Kidney epithelial cell (primary cell): ENCODE measurements at places on chromosomes 7 and 10. TPM values are rescaled to one million over a fixed set of nuclear protein-coding genes. Genes with fewer than 3 reads are reported as not detected.

GRCh38 chr10:23095966-23096801, 805 bp downstream of the MSRB2 start:
- peak; percentile 5 for DNase-seq

DNA sequence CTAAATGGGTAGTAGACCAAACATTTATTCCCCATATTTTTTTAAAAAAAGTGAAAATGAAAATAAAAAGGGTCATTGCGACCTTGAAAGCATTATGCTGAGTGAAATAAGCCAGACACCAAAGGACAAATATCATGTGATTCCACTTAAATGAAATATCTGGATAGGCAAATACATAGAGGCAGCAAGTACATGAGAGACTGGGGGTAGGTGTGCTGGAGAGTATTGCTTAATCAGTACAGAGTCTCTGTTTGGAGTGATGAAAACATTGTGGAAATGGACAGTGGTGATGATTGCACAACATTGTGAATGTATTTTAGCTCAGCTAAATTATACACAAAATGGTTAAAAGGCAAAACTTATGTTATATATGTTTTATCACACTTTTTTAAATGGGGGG, 169.4 kb downstream of the AKR1D1 start:
- no peak for DNase-seq

GRCh38 chr10:79348640-79348988, 1.3 kb downstream of the PPIF start:
- DNase-seq = no peak

The GJD4 gene
- total RNA-seq = not detected in 2 replicates

The MYL10 gene
- total RNA-seq = not detected in 2 replicates

DNA sequence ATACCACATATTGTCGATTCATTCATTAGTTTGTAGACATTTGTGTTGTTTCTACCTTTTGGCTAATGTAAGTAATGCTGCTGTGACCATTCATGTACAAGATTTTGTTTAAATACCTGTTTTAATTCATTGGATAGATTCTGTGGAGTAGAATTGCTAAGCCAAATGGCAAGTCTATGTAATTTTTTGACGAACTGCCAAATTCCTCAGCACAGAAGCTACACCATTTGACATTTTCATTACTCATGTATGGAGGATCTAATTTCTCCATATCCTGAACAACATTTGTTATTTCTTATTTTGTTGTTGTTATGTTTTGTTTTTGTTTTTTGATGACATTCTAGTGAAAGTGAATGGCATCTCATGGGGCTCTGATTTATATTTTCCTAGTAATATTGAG, 1351.3 kb upstream of the SORCS1 start:
- no peak for DNase-seq

- no peak for DNase-seq
Measured at GRCh38 chr10:69842020-69842419, 40.3 kb downstream of the COL13A1 start.

DNA sequence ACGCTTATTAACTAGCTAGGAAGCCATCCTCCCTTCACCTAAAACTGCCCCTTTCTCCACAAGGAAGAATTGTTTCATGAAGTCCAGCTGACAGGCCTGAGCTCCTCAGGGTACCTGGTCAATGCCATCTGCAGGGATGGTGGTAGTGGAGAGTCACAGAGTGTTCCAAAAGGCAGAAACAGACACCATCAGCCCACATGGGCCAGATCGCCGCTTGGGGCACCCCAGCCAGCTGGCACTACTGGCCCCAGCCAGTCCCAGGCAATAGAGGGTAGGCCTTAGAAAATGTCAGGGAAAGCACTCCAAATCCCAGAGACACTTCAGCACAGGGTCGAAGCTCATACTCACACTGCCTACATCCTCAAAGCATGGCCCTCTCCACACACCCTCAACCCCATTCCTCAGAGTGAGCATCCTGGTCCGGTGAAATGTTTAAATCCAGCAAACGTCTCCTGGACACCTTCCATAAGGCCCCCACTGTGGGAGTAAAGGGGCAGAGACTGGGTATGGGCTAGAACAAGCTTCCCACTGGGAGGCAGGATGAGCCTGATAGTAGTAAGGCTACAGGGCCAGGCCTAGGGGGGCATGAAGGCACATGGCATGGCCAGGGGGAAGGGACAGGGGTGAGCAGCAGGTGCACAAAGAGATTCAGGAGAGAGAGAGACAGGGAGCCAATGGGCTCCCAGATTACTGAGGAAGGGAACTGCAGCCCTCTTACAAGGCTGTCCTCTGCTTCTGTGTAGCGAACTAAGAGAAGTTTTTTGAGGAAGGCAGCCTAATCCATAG, 1.9 kb downstream of the LRRC20 start:
- no peak for DNase-seq

GRCh38 chr10:28240400-28240799, 62.5 kb downstream of the MPP7 start:
- no peak for DNase-seq

The GATAD1 gene
- total RNA-seq = 30.5 and 37.5 TPM in 2 replicates

The CALHM3 gene
- total RNA-seq = not detected in 2 replicates

The TMEM225B gene
- 0.27 TPM in 1 of 2 replicates, not detected in the other for total RNA-seq

The DYDC2 gene
- 0.14 and 3.0 TPM in 2 replicates for total RNA-seq

DNA sequence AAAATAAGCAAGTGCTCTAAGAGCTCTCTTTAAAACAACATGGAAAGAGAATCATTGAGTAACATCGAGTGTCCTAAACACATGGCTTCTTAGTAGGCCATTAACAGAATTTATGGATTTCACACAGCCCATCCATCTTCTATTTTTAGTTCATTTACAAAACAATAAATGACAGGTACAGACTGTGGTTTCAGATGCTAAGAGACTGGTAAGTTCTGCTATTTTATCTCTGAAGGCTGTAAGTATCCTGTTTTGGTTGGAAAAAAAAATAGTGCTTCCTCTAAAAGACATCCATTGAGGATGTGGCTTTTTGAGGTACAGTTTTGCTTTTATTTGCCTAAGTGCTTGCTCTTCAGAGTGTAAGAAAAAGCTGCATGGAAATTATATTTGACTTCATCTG, 27.4 kb upstream of the GNAI1 start:
- no peak for DNase-seq

DNA sequence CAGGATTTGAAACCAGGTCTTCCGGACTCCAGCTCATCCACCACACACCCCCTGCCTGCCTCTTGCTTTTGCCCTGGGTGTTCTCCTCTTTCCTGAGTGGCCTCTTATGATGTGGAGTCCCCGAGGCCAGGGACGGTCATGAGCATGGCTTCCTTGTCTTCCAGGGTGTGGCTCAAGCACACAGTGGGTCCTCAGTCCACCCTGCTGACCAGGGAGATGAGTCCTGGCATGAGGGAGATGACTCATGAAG, 32.8 kb downstream of the DNAJB12 start:
- no peak for DNase-seq

- DNase-seq = no peak
Measured at GRCh38 chr10:84204122-84204521, 9.8 kb downstream of the CDHR1 start.

GRCh38 chr10:73999703-74000102, 1.8 kb downstream of the VCL start:
- no peak for DNase-seq

GRCh38 chr7:95688931-95689495, 83.3 kb upstream of the DYNC1I1 start:
- DNase-seq = no peak

DNA sequence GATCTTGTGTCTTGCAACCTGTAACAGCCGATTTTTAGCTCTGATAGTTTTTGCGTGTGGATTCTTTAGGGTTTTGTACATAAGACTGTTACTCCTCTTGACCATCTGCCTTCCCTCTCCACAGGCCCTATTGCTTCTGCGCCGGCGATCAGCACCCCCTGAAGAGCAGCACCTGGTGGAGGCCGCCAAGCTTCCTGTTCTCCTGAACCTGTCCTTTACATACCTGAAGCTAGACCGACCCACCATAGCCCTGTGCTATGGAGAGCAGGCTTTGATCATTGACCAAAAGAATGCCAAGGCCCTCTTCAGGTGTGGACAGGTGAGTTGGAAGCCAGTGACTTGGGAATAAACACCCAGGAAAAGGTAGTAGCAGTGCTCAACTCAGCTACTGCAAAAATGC, 12.6 kb downstream of the FKBP6 start:
- DNase-seq = no peak

- DNase-seq = no peak
Measured at GRCh38 chr7:90216080-90216674, 4.6 kb downstream of the STEAP2 start.

- DNase-seq = no peak
Measured at GRCh38 chr10:36494371-36494770, 631.0 kb upstream of the ANKRD30A start.

DNA sequence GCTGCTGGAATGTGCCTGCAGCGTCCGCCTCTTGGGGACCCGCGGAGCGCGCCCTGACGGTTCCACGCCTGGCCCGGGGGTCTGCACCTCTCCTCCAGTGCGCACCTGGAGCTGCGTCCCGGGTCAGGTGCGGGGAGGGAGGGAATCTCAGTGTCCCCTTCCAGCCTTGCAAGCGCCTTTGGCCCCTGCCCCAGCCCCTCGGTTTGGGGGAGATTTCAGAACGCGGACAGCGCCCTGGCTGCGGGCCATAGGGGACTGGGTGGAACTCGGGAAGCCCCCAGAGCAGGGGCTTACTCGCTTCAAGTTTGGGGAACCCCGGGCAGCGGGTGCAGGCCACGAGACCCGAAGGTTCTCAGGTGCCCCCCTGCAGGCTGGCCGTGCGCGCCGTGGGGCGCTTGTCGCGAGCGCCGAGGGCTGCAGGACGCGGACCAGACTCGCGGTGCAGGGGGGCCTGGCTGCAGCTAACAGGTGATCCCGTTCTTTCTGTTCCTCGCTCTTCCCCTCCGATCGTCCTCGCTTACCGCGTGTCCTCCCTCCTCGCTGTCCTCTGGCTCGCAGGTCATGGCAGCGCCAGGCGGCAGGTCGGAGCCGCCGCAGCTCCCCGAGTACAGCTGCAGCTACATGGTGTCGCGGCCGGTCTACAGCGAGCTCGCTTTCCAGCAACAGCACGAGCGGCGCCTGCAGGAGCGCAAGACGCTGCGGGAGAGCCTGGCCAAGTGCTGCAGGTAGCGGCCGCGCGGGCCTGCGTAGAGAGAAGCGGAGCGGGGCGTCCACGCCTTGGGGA, 645 bp downstream of the SLC26A4 start:
- DNase-seq = no peak

- no peak for DNase-seq
Measured at GRCh38 chr10:82267960-82268359, 393.0 kb downstream of the NRG3 start.

DNA sequence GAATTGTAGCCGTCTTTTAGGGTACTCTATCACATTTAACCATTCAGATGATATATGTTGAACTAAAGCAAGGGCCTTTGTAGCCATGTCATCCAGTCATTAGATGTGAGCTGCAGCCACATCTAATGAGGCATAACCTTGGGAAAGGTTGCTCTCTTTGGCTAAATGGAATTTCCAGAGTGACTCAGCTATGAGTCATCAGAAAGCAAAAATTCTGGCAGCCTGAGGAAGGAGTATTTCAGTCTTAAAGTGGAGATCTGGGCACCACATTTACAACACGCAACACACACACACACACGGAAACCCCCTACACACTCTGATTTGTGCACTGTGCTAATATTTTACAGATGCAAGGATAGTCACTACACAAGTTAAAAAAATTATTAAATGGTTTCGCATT, 176.9 kb upstream of the ZWINT start:
- peak; percentile 85 for DNase-seq

The BPGM gene
- total RNA-seq = 29.2 and 30.7 TPM in 2 replicates

The SKIDA1 gene
- 0.27 and 1.5 TPM in 2 replicates for total RNA-seq

The ALDH18A1 gene
- total RNA-seq = 50.7 and 51.2 TPM in 2 replicates

The GHRHR gene
- total RNA-seq = not detected in 2 replicates

The TFEC gene
- total RNA-seq = 0.04 TPM in 1 of 2 replicates, not detected in the other

The FAM13C gene
- 0.21 TPM in 1 of 2 replicates, not detected in the other for total RNA-seq

- no peak for DNase-seq
Measured at GRCh38 chr7:137695942-137696341, 150.8 kb downstream of the DGKI start.

GRCh38 chr7:132418840-132419239, 157.4 kb downstream of the PLXNA4 start:
- DNase-seq = no peak

DNA sequence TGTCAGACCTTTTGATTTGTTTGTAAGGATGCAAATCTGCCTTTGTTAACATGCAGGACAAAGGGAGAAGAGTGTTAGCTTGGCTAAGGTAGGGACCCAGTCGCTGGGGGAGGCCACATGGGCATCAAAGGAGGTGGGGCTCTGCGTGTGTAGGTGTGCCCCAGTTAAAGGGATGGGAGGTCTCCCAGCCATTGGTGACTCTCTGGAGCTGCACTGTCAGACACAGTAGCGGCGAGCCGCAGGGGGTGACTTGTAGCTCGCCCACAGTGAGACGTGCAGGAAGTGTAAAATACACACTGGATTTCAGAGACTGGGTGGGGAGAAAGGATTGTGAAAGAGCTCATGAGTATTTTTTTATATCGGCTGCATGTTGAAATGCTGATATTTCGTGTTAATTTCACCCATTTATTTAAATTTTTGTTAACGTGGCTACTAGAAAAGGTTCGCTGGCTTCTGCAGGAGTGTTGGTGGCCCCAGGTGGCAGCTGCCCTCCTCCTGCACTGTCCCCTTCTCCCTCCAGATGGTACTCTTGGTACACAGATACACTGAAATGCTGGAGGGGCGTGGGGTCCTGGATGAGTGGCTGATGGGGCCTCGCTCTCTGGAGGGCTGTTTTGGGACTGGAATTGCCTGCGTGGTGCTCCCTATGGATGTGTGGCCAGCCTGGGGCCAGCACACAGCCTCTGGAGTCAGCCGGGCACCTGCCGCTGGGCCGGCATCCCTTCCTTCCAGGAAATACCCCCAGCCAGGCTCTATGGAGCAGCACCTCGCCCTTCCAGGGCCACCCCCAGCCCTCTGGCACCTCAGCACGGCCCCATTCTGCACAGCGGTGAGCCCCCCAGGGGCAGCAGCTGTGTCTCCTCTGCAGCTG, 59.2 kb downstream of the LHPP start:
- no peak for DNase-seq
